ENCODE measurements at places on chromosomes 2 and 18.

GRCh38 chr2:160390544-160391455 is 102.8 kb downstream of the RBMS1 start:
- DNase-seq = no peak

- no peak for DNase-seq
These were observed 47.2 kb downstream of the ATIC start for GRCh38 chr2:215358891-215359575.

DNA sequence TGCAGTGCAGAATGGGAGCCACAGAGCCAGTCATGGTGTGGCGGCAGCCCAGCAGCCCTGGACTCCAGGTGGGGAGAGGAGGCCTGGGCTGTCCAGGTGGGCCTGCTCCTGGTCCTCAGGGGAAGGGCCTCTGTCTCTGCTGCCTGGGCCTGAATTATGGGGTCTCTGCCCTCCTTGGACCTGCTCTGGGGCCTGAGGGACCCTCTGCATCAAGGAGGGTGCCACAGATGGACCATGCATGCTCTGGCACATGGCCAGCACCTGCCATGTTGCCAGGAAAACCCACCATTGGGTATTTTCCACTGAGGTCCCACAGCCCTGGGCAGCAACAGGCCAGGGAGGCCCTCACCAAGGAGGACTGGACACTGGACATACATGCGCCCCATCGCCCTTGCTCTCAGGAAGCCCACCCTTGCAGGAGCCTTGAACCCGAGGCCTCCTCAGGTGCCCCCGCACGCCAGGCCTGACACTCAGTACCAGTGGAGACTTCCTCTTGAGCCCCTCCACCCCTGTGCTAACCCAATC is 107.1 kb downstream of the NDUFA10 start:
- DNase-seq = no peak

- no peak for DNase-seq
These were observed 38.6 kb upstream of the SH3BP4 start for GRCh38 chr2:234913208-234913626.

DNA sequence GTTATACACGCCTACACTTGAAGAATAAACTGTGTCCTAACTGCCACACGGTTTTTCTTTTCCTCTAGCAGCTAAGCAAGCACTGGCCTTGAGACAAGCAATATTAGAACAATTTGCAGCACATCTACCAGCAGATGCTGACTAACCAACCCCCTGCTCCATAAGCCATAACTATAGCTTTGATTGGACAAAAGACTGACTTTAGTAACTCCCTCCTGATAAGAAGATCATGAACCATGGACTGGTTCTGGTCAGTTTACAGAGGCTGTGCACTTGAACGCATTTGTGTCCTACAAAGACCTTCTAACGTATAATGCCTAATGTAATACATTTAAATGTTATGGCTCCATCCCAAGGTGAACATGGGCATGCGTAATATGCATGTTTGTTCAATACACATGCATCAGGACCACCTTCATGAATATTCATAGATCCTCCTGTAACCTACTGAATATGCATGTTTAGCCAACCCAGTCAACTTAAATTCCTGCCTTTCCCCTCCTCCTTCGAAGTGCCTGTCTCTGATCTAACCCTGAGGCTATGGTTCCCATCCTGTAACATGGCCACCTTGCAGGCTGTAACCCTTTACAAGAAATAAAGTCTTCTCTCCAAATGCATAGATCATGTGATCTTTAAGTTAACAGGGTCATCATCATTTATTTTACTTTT is 26.5 kb downstream of the SLC4A5 start:
- no peak for DNase-seq

GRCh38 chr18:43648002-43648401 is 370.7 kb upstream of the SYT4 start:
- no peak for DNase-seq

- DNase-seq = no peak
These were observed 90.6 kb downstream of the POU3F3 start for GRCh38 chr2:104944495-104944894.

GRCh38 chr2:119549241-119549640 is 5.0 kb downstream of the CFAP221 start:
- no peak for DNase-seq

DNA sequence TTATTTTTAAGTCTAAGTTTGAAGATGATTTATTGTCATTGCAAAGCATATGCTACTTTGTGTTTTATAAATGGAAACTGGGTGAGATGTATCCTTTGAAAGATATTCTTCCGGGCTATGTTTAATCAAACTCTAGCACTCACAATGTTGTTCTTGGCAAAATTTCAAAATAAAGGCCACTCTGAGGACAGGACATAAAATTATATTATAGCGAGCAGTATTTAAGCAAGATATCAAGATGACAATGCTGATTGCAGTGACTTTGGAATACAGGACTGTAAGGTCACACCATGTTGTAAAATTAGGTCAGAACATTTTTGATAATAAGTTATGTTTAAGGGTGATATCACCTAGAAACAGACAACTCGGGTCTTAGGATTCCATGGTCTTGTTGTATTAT is 14.2 kb downstream of the RPRM start:
- DNase-seq = no peak

DNA sequence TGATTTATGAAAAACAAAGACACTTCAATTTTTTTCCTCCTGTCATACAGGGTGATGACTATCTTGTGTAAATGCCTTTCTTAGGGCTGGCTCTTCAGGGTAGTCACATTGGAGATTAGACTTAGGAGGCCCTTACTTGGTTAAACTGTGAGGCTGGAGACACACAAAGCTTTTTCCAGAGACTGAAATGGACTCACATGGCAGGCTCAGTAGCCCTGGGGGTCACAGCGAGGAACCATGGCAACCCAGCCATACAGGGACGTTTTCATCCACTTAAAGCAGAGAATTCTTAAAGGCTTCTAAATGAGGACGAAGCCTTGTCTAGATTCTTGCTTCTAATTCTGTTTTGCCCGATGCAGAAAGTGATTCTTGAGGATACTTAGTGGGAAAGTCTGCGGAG is 57.3 kb upstream of the ZDBF2 start:
- DNase-seq = no peak

DNA sequence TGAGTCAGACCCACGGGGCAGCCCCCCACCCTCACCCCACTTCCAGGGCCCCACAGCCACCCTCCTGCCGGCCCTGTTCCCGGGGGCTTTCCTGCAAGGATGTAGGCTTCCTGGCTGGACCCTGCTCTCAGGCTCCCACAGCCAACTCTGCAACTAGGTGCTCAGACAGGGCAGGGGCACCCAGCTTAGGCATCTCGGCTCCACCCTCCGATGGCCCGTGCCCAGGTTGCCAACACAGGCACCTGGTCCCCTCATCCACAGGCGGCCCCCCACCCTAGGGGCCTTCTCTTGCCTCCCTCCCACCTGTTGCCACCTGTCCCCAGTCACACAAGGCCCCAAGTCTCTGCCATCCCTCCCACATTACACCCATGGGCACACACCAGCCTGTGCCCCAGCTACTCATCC is 34.6 kb downstream of the HS6ST1 start:
- DNase-seq = no peak

DNA sequence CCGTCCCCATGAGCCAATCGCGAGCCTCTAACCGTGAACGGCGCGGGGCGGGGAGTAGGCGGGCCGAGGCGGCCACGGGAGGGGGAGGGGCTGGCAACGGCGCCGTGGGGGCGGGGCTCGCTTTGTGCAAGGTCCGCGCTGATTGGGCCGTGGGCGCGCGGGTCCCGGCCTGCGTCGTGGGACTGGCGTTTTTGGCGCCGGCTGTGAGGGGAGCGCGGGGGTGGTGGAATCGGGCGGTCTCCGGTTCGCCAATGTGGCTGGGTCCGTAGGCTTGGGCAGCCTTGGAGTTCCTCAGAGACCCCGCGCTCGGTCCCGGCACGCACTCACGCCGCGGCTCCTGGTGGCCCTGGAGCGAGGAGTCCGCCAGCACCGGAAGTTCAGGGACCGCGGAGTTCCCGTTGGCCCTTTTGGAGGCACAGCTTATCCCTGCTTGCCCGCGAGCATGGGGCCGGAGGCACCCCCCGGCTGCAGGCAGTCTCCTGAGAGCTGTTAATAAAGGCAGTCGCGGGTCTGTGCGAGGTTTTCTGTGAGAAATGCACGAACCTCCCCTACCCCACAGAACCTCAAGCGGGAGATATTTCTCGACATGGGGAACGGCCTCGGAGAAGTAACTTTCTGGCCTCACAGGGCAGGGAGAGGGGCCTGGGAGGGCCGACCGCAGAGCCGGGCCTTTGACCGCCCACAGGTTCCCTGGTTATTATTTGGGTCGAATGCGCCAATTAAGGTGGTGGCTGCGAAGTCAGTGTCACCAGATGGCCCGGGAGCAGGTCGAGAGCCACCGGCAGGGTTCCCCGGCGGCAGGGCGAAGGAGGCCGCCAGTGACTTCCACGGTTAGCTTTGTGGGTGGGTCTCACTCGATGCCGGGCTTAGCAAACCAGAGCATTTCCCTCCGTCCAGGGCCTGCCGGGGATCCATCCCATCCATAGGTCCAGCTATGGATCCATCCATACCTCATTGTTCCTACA is 574 bp upstream of the NCL start:
- peak; percentile 99 for DNase-seq

DNA sequence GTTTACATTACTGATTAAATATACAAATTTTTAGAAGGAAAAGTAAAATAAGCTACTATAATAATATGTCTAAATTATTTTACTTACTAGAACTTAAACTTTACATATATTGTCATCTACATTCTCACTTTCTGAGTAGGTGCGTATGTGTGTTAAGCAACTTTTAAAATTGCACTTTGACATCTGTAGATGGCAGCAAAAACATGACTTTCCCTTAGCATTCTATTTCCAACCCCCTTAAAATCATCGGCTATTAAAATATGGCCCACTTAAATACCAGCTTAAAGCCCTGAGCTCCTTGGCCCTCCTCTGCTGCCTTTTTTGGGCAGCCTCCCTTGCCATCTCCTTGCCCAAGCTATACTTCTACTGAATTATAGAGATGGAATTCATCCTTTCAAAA is 78.0 kb downstream of the UPP2 start:
- DNase-seq = no peak

DNA sequence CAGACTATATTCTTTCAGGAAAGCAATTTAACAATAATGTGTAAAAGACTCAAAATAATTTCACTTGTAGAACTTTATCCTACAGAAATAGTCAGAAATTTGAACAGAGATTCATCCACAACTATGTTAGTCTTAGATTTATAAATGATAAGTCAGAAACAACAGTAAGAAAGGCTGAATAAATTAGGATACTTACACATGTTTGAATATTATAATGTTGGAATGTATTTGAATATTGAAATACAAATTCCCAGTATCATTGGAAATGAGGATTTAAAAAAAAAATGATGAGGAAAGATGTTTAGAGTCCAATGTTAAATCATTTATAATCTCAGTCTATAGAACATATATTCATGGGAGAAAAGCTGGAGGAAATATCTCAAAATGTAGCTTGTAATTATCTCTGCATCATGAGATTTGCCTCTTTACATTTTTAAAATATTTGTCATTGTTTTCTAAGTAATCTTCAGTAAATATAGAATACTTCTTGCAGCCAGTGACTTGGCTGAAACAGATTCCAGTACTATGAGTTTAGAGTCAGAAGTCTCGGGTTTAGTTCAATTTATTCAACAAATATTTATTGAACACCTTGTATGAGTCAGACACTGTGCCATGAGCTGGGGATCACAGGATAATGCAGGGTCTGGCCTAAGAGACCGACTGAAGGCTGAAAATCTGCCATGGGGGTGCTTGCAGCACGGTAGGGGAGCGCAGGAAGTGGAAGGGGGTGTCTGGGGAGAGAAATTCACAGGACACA is 32.3 kb downstream of the CXCR4 start:
- DNase-seq = no peak

- no peak for DNase-seq
These were observed 860.4 kb upstream of the CRIM1 start for GRCh38 chr2:35495182-35495581.

DNA sequence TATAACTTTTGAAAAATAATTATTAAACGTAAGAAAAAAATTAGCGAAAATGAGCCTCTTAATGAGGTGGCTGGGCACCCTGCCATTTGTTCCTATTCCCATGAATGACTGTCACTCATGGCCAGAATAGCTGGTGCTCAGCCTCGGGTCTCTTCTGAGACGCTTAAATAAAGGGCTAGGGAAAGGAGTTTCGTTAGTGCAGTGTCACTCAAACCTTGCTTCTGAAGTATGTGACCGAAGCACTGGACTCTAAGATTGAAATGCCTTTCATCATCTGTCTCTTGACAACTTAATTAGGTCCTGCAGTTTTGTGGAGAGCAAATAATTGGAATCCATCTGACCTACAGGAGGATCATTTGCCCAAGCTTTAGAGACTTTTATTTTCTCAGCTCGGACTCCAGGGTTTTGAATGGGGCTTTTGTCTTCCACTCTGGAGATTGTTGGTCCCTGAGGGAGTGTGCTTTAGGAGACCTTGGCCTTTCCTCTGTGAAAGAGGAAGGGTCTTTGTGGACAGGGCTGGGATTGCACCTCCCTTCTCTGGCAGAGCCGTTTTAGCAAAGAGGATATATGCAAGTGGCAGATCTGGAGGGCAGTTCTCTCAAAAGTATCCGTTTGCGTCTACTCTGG is 42.3 kb upstream of the FHOD3 start:
- no peak for DNase-seq

- DNase-seq = peak; percentile 72
These were observed 58.2 kb downstream of the KLHL14 start for GRCh38 chr18:32714571-32715148.

DNA sequence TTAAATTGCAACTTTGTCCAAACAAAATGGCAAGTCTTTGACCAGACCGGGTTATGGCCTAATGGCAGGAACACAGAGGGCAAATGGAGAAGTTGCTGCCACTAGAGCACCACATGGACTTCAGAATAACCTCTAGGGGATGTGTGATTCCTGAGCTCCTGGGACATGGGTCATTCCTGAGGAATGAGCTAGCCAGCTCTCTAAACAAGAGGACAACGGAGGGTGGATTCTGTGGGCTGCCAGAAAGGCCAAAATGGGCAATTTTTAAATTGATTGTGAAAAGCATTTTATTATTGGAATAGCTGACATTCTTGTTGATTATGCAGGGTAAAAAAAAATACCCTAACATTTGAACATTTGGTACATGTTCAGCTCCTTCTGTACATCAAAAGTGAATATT is 109.8 kb upstream of the FZD5 start:
- DNase-seq = no peak

DNA sequence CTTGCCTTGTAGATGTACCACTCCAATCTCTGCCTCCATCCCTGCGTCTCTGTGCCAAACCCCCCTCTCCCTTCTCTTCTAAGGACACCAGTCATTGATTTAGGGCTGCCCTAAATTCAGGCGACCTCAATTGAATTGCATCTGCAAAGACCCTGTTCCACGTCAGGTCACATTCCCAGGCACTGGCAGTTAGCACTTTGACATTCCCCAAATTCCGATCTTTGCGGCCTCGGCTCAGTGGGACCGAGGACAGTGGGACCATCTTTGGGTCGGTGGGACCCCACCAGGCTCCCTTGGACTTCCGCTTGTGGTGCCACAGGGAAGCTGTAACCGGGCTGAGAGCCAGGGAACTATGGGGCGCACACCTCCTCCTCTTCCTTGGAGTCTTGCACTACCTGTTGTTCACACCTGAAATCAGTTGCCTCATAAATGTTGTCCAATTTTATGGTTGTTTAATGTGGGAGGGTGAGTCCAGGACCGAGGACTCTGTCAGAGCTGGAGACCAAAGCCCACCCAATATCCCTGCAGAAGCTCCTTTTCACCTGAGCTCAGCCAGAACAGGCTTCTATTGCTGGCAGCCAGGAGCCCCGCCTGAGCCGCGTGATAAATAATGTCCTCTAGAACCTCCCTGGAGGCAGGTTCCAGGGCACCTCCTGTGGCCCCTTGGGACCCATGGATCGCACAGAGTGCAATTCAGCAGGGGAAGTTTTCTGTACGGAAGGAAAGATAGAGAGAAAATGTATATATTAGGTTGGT is 271.6 kb downstream of the EIPR1 start:
- DNase-seq = peak; percentile 43

Data from activated CD4-positive, alpha-beta T cell treated with anti-CD3 and anti-CD28 coated beads, Interleukin-2, amount 10 ng/mL, durations not matched to agents 24 days and 14 days (primary cell).